ENCODE measurements at places on chromosomes 5 and 9.

GRCh38 chr9:116267021-116267420 lies 113.4 kb downstream of the PAPPA start:
- DNase-seq: no peak

GRCh38 chr5:113678924-113679575 lies 165.6 kb downstream of the YTHDC2 start:
- no peak for DNase-seq

DNA sequence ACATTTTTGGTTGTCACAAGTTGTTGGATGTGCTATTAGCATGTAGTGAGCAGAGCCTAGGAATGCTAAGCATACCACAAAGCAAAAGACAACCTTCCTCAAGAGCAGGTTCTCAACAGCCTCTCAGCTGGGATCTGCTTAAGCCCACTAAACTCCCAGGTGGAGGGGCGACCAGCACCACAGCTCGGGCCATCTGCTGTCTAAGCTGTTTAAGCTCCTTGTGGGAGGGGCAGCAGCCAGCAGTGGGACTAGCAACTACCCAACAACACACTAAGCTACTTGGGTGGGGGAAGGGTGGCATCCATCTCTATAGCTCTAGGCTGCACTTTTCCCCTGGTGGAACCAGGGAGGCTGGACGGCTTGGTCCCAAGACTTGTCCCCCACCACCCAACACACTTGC lies 1052.7 kb upstream of the ARRDC3 start:
- no peak for DNase-seq

DNA sequence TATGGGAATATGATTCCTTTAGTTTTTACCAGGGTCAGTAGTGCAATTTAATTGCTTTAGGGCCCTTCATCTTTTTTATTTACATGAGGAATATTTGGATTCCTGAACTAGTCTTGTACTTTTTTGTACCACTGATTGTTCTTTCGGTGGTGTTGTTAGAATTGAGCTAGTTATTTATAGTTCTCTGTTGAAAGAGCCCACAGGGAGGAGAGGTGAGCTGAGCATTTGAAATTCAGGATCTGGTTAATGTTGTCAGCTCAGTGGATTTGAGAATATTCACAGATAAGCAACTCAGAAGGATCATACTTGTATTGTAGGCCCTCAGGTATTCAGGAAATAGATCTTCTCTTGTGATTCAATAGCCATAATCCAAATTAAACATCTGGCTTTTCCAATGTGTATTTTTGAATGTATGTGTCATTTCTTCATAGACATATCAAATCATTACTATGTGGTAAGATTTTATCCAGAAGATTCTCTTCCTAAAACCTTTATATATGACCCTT lies 613.2 kb downstream of the ISL1 start:
- no peak for DNase-seq

Measured in vagina (tissue), 2 donors.